ENCODE measurements at places on chromosomes 4 and X.

DNA sequence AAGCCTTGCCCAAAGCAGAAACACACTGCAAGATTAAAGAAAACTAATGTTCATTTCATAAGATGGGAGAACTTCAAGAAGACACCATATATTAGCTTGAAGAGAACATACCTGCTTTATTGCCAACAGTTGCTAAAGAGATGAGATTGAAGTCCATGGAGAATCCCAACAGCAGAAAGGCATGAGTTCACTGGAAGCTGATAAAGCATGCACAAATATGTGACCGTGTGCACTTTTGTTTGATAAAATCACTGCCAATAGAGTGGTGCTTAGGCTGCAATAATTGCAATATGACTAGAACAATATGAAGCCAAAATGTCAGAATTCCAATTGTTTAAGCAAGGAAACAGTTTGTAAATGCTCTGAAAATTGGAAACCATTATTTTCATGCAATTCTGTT, 125.9 kb upstream of the PPARGC1A start:
- DNase-seq = no peak

DNA sequence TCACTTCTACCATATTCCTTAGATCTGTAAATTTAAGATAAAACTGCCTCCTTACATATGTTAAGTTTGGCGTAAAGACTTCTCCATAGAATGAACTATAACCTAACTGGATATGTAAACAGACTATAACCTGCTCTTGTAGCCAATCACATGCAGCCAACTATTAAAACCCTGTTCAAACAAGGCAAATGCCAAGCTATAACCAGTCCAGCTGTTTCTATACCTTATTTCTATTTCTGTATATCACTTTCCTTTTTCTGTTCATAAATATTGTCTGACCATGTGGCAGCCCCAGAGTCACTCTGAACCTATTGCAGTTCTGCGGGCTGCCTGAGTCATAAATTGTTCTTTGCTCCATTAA, 12.4 kb upstream of the POF1B start:
- DNase-seq = no peak

DNA sequence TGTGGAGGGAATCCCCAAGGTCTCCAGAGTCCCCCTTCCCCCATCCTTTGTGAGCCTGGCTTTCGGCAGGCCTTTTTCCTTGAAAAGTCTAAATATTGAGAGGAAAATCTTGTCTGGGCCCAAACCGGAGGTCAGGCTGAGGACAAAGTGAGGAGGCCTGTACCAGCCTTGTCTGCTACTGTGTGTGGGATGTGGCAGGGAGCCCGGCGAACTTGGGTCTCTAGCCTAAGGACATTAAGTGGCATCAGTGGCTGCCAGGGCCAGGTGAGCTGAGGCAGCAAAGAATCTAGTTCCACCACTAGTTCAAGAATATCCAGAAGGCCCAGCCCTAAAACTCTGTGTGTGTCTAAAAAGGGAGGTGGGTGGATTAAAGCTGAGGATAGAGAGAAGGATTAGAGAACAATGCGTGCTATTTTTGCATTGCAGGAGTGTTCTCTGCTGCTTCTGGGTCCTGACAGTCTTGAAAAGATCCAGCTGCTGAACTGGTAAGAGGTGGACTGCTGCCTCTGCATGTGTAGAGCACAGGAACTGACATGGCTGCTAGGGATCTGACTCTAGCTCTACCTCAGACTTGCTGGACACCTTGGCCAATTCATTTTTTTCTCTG, 1.2 kb upstream of the AMER1 start:
- DNase-seq = no peak

DNA sequence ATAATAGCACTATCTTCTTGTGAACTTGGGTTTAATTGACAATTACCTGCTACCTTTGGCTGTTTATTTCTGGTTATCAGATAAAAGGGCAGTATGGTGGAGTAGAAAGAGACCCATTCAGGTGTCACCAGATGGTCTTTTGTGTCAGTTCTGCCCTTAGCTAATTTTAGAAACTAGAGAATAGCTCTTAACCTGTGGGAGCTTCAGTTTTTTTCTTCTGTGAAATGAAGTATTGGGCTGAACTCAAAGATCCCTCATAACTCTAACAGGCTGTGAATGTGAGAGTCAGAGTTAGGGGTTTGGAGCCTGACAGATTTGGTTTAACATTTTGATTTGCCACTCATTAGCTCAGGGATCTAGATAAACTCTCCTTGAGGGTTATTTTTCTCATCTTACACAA, 335.2 kb downstream of the PPP1R2C start:
- no peak for DNase-seq

- DNase-seq = no peak
Observed at GRCh38 chr4:179977378-179977777, 2265.8 kb upstream of the TENM3 start.

GRCh38 chr4:2947926-2948325, 15.3 kb downstream of the NOP14 start:
- DNase-seq = no peak

DNA sequence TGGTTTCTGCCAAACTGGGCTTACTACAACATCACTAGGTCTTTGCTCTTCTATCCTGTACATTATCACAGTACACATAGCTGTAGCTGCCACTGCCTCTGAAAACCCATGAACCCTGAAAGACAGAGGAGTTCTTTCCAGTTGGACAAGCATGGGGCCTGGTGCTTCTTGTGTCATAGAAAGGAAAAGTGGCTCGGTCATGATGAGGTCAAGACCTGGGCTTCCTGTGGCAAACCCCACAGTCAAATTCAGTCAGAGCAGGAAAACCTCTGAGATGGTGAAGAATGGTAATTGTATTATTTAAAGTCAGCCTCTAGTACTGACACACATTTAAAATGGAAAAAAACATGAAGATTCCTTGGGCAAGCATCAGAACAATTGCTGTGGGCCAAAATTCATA, 133.3 kb upstream of the PRPS2 start:
- no peak for DNase-seq

- no peak for DNase-seq
Observed at GRCh38 chrX:155263854-155264628, at the start of gene RAB39B. RAB39B (minus strand) TSS chrX:155264491; CDS start chrX:155264288, 203 bp downstream.

GRCh38 chr4:140277576-140277975, 95.9 kb upstream of the SCOC start:
- no peak for DNase-seq

DNA sequence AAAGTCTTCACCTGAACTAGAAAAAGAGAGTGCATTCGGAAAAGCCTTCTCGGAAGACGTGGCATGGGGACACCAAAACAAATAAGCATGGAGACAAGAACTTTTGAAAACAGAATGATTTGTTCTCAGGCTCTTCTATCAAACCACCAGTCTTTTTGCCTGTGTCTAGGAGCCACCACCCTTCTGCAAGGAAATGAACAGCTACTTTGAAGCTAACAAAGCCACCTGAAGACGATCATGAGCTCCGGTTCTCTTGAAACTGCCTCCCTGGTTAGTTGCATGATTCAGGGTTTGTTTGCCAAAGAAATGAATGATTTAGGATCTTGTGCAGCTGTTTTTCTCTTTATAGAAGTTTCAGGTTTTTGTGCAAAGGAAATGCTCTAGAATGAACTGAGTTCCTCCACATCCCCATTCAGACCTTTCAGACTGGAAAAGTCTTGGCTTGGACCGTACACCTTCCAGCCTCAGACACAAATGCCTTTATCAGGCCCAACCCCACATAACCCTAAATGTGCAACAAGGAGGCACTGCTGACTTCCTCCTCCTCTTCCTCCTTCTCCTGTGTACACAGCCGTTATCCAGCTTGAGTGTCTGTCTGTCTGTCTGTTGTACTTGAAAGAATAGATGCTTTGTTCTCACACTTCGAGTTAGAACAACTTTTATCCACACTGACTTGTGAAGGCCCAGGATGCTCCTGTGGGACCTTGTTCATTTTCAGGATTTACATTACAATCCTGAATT, 334.8 kb upstream of the KLF3 start:
- DNase-seq = no peak

DNA sequence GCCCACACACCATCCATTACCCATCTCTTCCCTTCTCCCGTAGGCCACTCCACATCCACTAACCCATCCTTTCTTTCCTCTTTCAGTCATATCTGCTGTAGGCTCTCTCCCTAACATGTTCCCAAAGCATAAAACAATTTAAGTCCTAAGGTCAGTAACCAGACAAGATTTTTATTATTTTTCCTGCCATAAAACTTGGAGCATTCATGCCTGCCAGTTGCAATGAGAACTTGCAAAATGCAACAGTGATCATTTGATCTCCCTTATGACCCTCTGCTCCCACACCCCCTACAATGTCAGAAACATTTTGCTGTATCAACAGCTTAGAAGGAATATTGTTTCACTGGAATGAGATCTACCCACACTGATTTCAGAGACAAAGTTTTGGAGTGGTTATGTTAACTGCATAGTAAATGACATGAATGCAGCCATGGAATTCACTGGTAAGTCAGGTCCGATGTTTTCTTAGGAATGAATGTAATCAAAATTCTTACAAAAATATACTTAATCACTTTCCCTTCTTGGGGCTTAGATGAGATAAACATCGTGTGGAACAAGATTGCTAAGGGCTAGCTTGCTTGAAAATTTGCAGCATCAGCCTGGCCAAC, 5.7 kb downstream of the NIPAL1 start:
- DNase-seq = no peak

GRCh38 chr4:8053688-8054449, 104.7 kb downstream of the ABLIM2 start:
- no peak for DNase-seq

DNA sequence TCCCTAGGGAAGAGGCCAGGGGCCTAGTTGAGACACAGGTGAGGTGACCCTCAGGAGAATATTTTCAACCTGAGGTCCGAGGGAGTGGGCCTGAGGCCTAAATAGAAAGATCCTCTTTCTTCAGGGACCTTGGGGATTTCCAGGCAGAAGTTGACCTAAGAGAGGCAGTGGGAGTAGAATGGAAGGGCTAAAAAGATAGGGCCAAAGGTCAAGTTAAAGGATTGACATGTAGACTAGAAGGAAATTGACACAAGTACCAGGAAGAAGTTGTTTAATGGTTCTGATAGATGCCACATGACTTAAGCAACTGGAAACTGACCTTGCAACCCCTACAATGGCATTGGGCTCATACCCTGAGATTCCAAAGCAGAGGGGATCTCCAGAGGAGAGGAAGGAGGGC, 76.9 kb downstream of the SHROOM3 start:
- DNase-seq = no peak

DNA sequence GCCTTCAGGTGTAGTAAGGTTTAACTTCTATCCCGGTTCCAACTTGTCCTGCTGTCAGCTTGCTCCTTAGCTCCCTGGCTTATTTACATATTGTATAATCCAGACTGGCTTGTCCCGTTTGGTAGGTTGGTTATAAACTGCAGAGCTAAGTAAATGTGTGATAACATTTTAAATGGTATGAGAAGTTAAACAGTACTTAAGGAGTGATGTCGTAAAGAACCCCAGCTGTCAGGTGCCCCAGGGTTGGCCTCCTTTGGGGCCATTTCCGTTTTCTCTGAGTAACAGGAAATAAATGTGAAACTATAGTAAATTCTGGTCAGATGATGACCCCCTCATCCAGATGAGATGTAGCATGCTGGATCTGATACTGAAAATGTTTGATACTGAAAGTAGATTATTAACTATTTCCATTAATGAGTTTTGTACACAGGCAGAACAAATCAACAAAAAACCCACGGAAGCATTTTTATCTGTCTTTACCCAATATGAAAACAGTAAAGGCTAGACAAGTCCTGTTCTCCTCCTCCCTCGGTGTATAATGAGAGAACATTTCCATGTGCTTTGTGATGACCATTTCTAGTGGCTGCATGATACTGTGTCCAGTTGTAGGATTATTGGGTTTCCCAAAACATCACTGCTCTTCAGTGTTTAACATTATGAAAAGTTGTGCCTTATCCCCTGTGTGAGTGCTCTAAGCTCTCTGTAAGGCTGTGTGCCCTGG, 22.4 kb downstream of the GAB1 start:
- DNase-seq = no peak

GRCh38 chr4:151324752-151325110, 674 bp downstream of the SH3D19 start:
- peak; percentile 86 for DNase-seq

GRCh38 chr4:98542011-98542410, 116.4 kb downstream of the TSPAN5 start:
- no peak for DNase-seq

DNA sequence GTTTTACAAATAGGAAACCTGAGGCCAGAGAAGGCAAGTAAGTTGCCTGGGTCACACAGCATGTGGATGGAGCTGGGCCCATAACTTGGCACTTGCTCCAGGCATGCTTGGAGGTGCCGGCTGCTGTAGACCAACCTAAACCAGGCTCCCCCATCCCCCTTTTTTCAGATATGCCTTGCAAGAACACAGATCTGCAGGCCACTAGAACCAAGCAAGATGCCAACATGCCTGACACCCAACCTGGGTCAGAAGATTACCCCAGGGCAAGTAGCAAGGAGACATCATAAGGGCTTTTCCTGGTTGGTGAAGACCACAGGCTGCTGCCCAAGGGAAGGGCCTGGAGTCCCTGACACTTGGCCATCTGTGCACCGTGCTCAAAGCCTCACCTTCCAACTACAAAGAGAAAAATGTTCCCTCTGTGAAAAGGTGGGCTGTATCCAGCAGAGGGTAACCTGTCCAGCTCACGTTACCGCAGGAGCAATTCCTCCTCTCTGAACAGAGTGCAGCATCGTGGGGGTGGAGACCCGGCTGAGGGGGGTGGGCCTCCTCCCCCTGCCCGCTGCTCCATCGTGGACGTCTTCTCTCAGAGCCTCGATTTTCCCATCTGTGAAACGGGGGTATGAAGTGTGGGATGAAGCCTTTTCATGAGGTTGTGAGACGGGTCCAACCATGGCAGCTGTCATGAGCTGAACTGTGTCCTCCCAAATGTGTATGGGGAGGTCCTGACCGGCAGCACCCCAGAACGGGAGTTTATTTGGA, 23.0 kb downstream of the HMX1 start:
- no peak for DNase-seq

GRCh38 chr4:107866726-107867125, 42.0 kb downstream of the SGMS2 start:
- no peak for DNase-seq

DNA sequence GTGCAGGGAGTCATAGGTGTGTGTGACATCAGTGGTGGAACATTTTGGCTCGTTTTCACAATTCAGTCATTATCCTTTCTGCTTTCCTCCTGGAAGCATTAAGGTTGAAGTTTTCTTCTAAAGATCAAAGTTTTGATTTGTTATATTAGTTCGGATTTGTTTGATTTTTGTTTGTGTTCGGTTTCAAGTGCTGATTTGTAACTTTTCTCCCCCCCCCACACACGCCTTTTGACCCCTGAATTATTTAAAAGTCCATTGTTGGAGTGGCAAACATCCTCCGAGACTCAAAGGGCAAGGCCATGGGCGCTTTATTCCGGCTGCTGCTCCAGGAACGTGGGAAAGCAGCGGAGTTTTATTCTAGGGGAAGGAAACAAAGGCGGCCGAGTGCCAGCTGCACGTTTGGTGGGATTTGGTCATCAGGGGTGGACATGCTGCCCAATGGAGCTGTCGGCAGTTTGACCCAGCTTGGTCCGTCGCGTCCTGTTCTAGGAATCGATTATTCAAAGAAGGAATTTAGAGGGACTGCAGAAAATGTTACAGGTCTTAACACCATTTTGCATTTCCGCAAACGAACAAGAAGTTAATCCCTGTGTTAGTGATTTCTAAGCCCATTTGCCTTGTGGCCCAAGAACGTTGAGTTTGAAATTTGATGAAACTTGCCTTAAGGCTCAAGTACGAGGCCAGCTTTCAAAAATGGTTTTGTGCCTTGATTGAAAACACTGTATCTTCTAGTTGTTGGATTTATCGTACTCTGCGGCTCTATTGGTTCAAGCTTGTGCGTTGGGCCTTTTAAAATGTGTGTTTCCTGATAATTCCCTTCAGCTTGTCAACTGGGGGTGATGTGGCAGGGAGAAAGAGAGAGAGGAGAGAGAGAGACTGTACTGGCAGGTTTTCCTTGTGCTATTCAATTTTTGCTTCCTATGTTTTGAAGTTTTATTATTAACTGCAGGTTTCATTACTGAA, 565 bp upstream of the ZNF41 start:
- no peak for DNase-seq

Measured in vagina (tissue), 2 donors.